Activated CD4-positive, alpha-beta T cell treated with anti-CD3 and anti-CD28 coated beads, Interleukin-2, amount 10 ng/mL, durations not matched to agents 7 days and 5 days (primary cell): ENCODE measurements at places on chromosomes 3 and 15. TPM values are rescaled to one million over a fixed set of nuclear protein-coding genes. Genes with fewer than 3 reads are reported as not detected.

The NR1D2 gene
- 5.9 TPM for total RNA-seq

The TRPC1 gene
- total RNA-seq = 1.6 TPM

The IQCH gene
- 0.89 TPM for total RNA-seq

The C2CD4B gene
- total RNA-seq = not detected

The TRANK1 gene
- 84.3 TPM for total RNA-seq

DNA sequence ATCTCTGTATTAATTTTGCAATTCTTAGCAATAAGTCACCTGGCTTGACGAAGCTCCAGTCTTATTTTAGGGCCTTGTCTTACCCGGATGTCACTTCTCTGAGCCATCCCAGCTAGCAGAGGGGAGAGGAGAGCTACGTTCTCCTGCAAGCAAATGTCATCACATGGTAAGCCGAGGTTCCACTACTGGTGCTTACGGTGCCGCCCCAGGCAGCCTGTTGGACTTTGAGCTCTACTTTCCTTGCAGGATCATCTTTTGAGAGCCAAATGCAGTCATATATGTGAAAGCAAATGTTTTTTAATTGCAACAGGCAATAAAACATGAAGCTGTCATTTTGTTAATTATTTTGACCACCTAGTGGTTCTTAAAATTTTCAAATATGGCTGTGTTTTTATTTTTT, 140.9 kb downstream of the FAM43A start:
- DNase-seq = no peak

DNA sequence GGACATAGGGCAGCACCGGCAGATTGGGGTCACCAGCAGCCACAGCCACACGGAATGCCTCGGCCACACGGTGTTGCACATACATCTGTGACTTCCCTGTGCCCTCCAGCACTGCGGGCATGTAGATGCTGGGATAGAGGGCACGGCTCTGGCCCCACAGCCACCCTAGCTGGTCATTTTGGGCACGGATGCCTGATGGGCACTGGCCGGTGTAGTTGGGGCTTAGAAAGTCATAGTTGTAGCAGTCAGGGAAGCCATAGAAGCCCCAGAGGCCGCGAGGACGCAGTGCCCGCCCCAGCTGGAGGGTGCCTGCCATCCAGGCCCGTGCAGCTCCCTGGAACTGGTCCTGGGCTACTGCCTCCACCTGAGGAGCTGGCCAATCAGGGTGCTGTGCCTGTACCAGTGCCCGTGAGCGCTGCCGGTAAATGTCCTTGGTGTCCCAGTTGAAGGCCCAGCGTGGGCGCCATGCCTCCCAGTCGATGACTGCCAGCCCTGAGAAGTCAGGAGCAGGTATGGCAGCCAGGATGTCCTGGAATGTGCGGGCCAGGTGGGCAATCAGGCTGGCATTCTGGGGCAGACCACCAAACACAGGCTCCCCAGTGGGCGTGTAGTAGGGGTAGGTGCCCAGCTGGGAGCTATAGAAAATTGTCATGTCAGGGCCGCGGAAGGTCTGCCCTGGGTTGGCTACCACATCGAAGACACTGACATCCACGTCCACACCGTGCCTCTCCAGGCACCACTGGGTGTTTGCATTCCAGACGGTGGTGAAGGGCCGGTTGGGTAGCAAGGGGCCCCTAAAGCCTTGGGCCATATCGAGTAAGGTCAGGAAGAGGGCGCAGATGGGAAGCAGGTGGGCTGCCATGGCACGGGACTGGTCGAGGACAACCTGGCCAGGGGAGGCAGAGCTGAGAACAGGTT, 1.0 kb downstream of the HYAL1 start:
- peak; percentile 5 for DNase-seq

DNA sequence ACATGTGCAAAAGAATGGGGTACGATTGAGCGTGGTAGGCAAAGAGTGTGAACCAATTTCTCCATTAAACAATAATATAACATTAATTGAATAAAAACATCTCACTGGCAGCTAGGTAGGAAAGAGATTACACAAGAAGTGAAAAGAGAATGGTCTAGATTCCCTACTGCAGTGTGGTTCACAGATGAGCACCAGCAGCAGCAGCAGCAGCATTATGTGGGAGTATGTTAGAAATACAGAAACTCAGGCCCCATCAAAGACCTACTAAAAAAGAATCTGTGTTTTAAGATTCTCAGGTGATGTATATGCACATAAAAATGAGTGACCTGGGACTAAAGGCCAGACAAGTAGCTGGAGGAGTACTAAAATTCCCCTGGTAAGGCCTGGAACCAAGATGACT, 118.2 kb downstream of the ADAM10 start:
- no peak for DNase-seq

- DNase-seq = no peak
Measured at GRCh38 chr15:86610038-86610437, 530.4 kb downstream of the AGBL1 start.

DNA sequence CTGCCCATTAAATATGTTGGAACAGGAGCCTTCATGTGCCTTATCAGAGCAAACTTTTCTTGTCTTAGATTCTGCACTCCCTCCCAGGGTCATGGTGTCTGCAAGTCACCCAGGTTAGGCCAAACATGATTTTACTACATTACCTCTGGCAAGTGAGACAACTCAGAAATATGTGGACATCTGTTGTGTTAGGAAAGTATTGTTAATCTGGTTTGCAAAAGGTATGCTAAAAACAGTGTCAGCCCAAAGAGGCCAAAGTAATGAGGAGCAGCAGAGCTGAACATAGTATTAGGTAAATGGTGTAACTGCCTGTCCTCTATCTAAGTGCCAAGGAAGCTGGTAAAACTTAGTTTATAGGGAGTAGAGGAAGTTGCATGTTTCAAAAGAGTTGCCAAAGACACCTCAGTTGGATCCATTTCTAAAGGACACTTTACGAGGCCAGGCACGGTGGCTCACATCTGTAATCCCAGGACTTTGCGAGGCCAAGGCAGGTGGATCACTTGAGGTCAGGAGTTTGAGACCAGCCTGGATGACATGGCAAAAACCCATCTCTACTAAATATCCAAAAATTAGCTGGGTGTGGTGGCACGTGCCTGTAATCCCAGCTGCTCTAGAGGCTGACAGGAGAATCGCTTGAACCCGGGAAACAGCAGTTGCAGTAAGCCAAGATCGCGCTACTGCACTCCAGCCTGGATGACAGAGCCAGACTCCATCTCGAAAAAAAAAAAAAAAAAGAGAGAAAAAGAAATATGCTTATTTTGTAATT, 22.5 kb upstream of the PPIB start:
- DNase-seq = no peak

GRCh38 chr3:45960289-45960688, 17.0 kb downstream of the CXCR6 start:
- no peak for DNase-seq

DNA sequence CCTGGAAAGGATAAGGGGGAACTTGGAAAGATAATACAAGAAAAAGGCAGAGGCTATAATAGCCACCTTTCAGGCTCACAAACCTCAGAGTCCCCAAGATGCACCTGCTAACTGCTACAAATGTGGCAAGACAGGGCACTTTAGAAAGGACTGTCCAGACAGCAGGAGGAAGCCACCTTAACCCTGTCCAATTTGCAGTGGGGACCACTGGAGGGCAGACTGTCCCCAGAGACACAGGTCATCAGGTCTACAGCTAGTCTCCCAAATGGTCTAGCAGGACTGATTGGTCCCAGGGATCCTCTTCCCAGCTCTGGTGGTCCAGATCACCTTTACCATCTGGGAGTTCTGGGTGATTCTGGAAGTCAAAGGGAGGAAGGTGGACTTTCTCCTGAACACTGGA, 882.5 kb upstream of the GBE1 start:
- DNase-seq = no peak
